ENCODE measurements at places on chromosomes 4 and X. TPM values are rescaled to one million over a fixed set of nuclear protein-coding genes. Genes with fewer than 3 reads are reported as not detected.

DNA sequence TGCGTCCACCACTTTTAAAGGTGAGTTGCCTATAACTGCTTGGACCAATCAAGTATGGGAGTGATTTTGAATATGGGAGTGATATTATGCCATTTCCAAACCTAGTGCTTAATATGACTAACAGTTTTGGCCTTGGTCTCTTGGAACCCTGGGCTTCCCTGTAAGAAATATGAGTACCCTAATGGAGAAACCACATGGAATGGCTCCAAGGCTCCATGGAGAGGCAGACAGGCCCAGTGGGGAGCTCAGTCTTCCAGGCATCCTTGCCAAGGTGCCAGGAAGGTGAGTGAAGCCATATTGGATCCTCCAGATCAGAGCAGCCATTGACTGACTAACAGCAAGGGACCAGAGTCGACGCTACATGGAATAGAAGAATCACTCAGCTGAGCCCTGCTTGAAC lies 53.2 kb downstream of the MAML3 start:
- no peak overlapping the region for H3K27ac ChIP-seq
- DNase-seq: no peak
- no peaks in the 10 kb centered on the region for H3K36me3 ChIP-seq
- no peaks in the 10 kb centered on the region for H3K4me1 ChIP-seq
- no peak overlapping the region for H3K4me3 ChIP-seq

DNA sequence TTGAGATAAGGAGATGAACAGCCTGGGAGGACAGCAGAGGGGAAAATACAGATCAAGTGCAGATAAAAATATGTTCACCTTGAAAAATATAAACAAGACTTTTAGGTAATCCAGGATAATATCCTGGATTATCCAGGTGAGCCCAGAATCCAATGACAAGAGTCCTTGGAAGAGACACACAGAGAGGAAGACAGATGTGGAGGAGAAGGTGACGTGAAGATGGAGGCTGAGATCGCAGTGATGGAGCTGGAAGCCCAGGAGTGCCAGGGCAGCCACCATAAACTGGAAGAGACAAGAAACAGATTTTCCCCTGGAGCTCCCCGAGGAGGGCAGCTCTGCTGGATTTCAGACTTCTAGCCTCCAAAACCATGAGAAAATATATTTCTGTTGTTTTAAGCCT lies 230.7 kb downstream of the UNC5C start:
- H3K27ac ChIP-seq: no peak overlapping the region
- H3K4me1 ChIP-seq: no peaks in the 10 kb centered on the region
- no peak for DNase-seq
- H3K27me3 ChIP-seq: no peaks in the 10 kb centered on the region

DNA sequence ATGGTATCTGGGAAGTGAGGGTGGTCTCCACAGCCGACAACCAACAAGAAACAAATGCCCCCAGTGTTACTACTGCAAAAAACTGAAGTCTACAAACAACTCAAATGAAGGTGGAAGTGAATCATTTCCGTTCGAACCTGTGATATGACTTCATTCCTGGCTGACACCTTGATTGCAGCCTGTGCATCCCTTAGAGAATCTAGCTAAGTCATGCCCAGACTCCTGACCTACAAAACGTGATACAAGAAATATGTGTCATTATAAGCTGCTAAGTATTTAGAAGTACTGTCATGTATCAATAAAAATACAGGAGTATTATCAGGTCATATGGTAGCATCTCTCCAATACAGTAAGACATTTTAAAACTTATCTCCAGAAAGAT lies 959.7 kb upstream of the LCORL start:
- DNase-seq: no peak
- no peaks in the 10 kb centered on the region for H3K4me1 ChIP-seq

SOWAHD gene
- 2.6 TPM for polyA plus RNA-seq

DNA sequence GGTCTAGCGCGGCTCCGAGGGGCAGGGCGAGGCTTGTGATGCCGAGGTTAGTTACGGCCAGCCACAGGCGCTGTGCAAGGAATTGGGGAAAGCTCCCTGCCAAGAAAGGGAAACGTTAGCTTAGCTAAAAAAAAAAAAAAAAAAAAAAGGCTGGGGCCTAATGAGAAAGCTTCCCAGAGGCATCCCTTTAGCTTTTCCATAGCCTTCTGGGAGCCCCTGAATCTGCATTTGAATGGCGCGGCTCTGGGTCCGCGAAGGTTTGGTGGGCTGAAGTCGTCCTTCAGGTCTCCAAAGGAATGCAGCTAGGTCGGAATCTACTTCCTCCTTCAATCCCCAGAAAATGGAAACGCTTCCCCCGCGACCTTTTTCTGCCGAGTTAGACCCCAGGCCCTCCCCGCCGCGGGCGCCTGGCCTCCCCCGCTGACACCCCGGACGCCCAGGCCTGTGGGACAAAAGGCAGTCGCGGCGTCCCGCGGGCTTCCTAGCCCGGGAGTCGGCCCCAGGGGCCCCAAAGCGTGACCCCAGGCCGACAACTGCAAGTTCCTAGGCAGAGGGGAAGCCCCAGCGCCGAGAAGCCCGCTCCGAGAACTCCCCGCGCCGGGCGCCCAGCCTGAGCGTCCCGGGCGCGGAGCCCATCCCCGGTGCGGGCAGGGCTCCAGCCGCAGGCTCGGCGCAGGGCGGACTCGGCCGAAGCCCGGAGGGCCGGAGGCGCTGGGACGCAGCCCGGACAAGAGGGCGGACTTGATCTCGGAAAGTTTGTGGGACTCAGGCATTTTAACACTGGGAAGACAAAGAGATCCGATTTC lies 605 bp upstream of the FAT1 start:
- peaks cover 13% of the 10 kb centered on the region for H3K4me1 ChIP-seq
- peak overlapping the region; percentile 91 for H3K27ac ChIP-seq
- no peaks in the 10 kb centered on the region for H3K27me3 ChIP-seq
- no peak for DNase-seq

All from H1 (cell line).